ENCODE measurements at places on chromosomes 6 and 20.

GRCh38 chr6:89941031-89941762, 46.9 kb downstream of the GJA10 start:
- no peak for DNase-seq

GRCh38 chr6:68400396-68400795, 234.7 kb upstream of the ADGRB3 start:
- DNase-seq, result no peak

DNA sequence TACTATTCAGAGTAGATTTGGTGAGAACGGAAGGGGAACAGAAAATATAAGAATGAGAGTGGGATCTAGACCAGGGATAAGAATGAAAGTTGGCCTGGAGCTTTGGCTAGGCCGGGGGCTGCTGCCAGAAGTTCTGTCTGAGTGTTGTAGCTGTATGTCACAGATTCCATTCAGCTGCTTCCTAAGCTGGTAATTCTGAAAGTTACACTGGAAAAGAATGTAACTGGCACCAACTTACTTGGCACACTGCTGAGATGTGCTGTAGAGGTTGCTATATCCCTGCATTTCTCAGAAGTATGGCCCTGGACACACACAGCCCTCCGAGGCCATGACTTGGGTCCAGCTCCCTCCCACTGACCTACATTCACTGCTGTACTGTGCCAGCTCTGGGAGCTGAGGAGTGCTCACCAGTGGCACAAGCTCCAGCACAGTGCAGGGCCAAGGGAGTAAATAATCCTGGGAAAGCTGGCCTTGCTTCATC, 25.8 kb upstream of the TMEM217 start:
- DNase-seq, result no peak

DNA sequence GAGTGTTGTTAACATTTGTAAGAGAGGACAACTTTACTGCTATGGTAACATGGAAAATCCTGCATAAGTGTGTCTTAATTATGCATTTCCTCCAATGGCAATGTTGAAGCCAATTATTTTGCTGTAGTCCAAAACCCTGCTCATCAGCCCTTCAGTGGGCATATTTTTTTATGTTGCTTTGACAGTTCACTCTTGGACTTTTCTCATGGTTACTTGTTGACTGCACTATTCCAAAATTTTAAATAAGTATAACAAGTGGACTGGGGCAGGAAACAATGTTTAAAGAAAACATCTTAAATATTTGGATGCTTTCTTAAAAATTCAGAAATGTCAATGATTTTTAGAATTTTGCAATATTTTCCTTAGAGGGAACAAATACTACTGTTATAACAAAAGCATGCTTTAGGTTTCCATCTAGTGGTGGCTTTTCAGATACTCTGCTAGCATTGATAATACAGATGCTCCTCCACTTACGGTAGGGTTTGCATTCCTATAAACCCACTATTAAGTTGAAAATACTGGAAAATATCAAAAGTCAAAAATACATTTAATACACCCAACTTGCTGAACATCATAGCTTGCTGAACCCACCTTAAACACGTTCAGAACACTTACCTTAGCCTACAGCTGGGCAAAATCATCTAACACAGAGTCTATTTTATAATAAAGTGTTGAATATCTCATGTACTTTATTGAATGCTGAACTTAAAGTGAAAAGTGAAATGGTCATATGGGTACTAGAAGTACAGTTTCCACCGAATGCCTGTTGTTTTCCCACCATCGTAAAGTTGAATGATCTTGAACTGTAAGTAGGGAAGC, 86.4 kb downstream of the ADGRG6 start:
- no peak for DNase-seq

GRCh38 chr6:117558818-117559217, 43.5 kb downstream of the GOPC start:
- DNase-seq, result no peak

GRCh38 chr6:154266560-154267099, 90.0 kb downstream of the IPCEF1 start:
- DNase-seq, result no peak

GRCh38 chr6:45738057-45738455, 277.6 kb downstream of the CLIC5 start:
- DNase-seq, result no peak

DNA sequence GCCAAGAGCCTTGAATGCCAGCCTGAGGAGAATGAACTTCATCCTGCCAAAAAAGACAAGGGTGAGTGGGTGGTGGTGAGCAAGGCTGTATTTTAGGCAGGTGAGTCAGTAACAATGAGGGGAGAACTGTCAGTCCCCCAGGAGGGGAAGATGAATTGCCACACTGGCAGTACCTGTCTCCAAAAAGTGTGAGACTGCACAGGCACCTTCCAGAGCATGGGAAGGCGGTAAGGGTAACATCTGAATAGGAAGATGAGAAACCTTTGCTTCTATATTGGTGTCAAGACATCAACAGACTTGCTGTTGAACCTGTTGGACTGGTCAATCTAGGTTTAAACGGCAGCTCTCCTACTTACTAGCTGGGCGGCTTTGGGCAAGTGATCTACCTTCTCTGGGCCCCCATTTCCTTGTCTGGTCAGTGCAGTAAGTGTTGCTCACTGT, 30.9 kb downstream of the STK35 start:
- no peak for DNase-seq

GRCh38 chr6:118921084-118921483, 13.9 kb downstream of the MCM9 start:
- no peak for DNase-seq

- no peak for DNase-seq
Observed at GRCh38 chr6:112054001-112054400, at the start of gene CCN6. Gene CCN6 (plus strand): TSS chr6:112054104. CDS start chr6:112054358, 254 bp downstream.

DNA sequence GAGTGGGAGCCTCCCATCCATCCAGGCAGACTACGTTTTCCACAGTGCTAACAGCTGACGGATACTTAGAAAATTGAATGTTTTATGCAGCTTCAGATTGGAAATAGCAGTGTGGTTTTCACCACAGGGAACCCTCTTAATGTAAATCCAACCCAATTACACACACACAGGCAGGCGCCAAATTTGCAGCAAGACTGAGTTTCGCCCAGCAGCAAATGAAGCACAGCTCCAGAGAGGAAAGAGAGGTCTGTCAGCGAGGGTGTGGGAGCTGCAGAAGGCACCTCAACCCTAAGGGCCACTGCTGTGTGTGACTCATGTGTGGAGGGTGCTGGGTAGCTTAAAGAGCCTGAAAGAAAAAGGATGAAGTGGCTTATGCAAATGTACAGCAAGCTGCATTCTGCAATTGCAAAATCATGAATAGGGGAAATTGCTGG, 365.7 kb downstream of the MAFB start:
- DNase-seq, result no peak

GRCh38 chr6:11072101-11072500, 21.5 kb upstream of the SMIM13 start:
- no peak for DNase-seq
